ENCODE measurements at places on chromosomes 1 and 21.

GRCh38 chr1:146012703-146013558 is 8.6 kb downstream of the HJV start:
- peak; percentile 81 for DNase-seq

DNA sequence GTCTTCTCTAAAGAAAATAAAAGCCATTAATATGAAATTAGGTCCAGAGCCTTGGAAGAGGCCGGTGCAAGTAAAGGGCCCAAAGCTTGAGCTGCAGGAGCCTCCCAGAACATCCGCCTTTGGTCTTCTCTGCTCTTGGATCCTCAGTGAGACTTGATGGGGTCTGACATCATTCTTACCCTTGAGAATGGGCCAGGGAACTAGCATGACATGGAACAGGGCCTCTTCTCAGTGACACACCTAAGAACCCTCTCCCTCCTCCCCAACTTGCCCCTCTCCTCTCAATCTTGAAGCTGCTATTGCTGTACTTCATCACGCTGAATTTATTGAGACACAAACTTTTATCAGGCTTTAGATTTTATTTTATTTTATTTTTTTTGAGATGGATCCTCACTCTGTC is 40.3 kb upstream of the SRSF10 start:
- no peak for DNase-seq

GRCh38 chr21:34606051-34606450 is 8.9 kb downstream of the RCAN1 start:
- DNase-seq, result no peak

DNA sequence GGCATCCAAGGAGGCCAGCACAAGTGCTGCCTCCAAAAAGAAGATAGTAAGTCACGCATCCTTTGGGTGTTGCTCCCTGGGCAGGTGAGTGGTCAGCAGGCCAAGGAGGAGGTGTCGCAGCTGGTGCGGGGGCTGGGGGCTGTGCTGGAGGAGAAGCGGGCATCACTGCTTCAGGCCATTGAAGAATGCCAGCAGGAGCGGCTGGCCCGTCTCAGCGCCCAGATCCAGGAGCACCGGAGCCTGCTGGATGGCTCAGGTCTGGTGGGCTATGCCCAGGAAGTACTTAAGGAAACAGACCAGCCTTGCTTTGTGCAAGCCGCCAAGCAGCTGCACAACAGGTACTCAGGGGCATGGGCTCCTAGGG is 4.3 kb downstream of the TRIM46 start:
- DNase-seq, result no peak

GRCh38 chr1:28113242-28113572 is 24.8 kb upstream of the EYA3 start:
- DNase-seq, result no peak

DNA sequence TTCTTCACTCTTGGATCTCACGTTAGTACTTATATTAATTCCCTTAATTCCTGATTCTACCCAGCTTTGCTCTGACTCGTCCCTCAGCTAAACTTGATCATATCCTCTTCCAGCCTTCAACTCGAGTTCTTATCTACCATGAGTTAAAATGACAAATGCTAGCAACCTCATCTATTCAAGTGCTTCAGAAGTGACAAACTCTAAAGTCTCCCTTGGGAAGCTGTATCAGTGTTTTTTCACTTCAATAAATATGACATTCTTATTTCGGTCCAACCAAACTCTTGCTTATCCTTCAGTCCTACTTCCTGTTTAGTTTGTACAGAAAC is 75.3 kb downstream of the FOXJ3 start:
- DNase-seq, result no peak

DNA sequence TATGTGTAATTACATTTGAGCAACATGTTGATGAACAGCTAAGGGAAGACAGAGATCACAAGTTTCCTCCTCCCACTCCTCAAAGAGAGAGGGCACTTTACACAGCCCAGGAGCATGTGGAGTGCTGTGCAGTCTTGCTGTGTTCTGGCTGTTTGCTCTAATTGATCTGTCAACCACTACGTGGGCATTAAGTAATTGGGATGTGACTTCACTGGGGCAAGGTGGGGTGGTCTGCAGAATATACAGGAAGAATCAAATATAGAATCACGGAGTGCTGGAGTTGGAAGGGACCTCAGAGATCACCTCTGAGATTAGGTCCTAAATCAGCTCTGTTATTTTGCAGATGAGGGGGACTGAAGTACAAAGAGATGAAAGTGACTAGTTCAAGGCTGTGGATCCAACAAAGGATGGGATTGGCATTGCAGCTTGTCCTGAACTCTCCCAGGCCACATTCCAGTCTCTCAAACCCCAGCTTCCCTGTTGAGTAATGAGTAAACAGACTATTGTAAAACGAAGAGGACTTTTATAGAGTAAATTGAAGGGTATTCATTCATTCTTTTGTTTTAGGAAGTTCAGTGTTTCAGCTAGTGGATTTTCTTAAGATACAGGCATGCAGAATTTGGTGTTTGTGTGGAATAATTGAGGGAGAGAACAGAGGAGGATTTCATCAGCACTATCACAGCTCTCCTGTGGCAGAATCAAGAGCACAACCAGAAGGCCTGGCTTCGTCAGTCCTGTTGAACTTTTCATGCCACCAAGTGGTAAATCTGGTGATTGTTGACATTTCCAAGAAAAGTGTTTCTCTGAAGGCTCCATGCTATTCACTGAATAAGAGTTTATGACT is 22.4 kb downstream of the NOS1AP start:
- peak; percentile 60 for DNase-seq

GRCh38 chr21:39021478-39021832 is 161.8 kb downstream of the PSMG1 start:
- no peak for DNase-seq

DNA sequence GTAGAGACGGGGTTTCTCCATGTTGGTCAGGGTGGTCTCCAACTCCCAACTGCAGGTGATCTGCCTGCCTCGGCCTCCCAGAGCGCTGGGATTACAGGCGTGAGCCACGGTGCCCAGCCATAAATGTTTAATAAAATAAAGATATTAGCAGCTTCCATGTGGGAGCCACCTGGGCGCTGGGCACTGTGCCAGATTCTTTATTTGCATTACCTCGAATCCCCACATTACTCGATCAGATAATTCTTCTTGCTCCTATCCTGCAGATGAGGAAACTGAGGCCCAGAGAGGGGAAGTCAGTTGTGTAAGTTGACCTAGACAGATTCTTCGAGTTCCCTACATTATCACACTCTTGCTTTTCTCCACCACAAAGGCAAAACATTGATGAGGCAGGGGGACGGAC is 24.9 kb upstream of the TENT5B start:
- DNase-seq, result no peak

DNA sequence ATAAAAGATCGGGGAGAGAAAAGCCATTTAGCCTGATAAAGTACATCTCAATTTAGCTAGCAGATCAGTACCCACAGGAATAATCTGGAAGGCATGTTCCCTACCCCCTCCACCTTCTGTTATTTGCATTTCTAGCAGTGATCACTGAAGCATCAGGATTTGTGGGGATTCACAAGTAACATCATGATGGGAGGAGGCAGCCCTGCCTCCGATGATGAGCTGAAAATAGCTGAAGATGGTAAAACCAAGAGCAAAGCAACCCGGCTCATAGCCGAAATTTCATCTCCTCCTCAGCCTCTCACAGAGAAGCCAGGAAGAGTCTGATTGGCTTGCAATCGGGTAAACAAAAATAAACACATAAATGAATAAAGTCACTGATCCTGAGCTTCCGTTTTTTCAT is 2.4 kb downstream of the CCSAP start:
- no peak for DNase-seq

DNA sequence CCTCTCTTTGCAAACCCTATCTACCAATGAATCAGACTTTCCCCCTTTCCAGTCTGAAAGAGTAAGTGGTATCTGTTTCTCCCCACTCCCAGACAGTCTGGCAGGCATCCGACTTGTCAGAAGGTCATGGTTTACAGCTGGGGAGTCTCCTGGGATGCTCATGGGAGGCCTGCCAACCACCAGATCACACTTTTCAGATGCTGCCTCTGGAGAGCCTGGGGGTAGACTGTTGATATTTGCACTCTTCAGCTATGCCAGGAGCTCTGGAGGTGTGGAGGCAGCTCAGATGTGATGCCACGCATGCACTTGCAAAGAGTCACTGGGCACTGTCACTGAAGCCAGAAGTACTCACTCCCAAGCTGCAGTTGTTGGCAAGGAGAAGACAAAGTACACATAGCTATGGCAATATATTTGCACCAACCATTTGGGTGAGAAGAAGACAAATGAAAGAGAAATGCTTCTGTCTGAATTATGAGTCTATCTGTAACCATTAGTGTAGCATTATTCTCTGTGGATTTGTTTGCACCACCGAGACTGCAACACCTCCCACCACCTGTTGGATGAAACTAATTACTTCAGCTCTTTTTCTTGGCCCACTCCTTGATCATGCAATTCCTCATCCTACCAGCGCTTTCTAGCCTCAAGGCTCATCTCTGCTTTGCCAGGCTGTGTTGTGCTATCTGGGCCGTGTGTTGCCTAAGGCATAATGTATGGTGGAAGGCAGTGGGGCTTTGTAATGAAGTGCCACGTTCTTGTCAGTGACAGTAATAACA is 133.0 kb upstream of the SPAG17 start:
- DNase-seq, result no peak

DNA sequence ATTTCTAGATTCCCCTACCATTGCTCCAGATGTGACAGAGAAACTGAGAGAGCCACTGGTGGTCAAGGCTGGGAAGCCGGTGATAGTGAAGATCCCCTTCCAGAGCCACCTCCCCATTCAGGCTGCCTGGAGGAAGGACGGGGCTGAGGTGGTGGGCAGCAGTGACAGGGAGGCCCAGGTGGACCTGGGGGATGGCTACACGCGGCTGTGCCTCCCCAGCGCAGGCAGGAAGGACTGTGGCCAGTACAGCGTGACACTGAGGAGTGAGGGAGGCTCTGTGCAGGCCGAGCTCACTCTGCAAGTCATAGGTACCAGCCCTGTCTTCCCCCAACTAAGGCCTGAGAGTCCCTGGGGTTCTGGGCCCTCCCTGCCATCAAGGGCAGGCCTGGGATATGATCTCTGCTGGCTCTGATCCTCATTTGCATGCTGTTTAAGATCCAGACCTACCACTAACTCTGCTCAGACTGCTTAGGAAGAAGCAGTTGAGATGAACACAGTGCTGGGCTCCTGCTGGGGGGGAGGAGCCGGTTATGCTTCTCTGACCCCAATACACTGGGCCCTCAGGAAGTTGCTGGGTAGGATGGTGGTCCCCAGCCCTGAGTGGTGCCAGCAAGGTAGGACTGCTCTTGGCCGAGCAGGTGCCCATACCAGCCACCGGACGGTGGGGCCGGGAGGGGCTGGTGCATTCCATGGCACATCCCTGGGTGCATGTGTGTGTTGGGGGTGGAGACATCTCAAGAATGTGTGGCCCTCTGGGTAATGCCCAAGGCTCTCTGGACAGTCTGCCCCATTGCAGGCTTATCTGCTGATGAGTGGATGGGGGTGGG is 25.1 kb downstream of the IGFN1 start:
- DNase-seq, result no peak

DNA sequence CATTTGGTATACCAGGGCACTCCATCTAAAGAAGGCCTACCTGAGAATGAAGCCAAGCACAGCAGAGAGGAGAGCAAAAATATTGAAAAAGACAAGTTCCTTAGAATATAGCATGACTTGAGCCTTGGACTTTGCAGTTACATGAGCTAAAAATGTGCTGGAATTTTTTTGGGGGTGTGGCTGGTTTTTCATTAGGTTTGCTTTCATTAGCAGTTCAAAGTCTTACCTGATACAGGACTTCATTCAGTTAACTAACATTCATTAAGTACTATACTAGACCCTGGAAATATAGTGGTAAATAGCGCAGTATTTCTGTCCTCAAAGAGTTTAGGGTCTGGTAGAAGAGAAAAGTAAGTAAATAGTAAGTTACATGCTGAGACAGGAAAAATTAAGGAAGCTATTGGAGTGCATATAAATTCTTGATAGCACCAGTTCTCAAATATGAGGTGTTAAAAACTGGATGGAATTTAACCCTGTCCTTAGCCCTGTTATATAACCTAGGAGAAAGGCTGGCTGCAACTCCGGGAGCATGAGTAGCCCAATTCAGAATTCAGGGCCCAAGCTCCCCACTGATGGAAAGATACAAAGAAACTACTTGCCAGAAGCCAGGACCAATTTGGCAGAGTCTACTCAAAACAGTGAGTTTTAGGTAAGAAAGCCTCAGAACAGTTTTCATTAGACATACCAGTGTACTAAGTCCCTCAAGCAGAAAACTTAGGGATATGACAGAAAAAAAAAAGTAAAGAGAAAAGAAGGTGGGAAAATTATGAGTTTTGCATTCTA is 3.1 kb upstream of the DOCK7 start:
- DNase-seq, result no peak

Measured in amniotic epithelial cell (primary cell).